ENCODE measurements at places on chromosomes 7 and 10. TPM values are rescaled to one million over a fixed set of nuclear protein-coding genes. Genes with fewer than 3 reads are reported as not detected.

Gene OR2A12
- total RNA-seq, result not detected

- H3K4me3 ChIP-seq, result no peak overlapping the region
- no peaks in the 10 kb centered on the region for H3K27me3 ChIP-seq
- no peaks in the 10 kb centered on the region for H3K4me1 ChIP-seq
- H3K27ac ChIP-seq, result no peak overlapping the region
- no peak for DNase-seq
Measured at GRCh38 chr7:46089281-46089680, 168.2 kb upstream of the IGFBP3 start.

DNA sequence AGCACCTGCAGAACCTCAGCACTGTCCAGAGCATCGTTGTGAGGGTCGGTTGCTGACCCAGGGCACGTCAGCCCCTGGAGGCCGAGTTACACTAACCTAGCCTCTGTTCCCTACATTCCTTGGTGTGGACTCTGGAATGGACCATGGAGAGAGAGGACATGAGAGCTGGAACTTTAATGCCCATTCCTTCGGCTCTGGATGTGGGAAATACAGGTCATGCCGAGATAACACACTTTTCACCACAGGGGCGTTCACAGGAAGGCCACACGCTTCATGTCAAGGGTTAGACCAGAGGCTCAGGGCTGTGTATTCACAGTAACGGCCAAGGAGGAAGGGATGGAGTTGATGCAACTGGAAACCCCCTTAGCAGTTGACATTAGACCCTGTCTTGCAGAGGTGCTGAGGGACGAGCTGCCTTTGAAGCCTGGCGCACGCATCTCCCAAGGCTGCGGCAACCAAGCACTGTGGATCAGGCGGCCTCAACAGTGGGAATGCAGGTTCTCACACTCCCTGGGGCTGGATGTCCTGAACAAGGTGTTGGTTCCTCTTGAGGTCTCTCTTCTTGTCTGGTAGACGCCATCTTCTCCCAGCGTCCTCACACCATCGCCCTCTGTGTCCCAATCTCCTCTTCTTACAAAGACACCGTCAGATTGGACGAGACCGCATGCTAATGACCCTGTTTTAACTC lies 245.2 kb downstream of the KLF6 start:
- no peak overlapping the region for H3K4me3 ChIP-seq
- no peaks in the 10 kb centered on the region for H3K4me1 ChIP-seq
- no peaks in the 10 kb centered on the region for H3K36me3 ChIP-seq
- peak overlapping the region; percentile 82 for H3K27ac ChIP-seq
- no peak for DNase-seq
- H3K27me3 ChIP-seq, result no peaks in the 10 kb centered on the region

- no peak overlapping the region for H3K27ac ChIP-seq
- no peak for DNase-seq
- H3K4me3 ChIP-seq, result no peak overlapping the region
Measured at GRCh38 chr7:113936982-113937381, 18.2 kb upstream of the PPP1R3A start.

DNA sequence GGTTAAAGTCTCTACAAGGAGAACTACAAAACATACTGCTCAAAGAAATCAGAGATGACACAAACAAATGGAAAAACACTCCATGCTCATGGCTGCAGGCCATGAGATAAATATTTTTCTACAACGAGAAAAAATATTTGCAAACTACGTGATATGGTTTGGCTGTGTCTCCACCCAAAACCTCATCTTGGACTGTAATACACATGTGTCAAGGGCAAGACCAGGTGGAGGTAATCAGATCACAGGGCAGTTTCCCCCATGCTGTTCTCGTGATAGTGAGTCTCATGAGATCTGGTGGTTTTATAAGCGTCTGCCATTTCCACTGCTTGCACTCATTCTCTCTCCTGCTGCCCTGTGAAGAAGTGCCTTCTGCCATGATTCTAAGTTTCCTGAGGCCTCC lies 57.8 kb downstream of the COA1 start:
- H3K36me3 ChIP-seq, result no peaks in the 10 kb centered on the region
- H3K4me1 ChIP-seq, result peaks cover 26% of the 10 kb centered on the region
- no peak overlapping the region for H3K4me3 ChIP-seq
- peak overlapping the region; percentile 25 for H3K27ac ChIP-seq

DNA sequence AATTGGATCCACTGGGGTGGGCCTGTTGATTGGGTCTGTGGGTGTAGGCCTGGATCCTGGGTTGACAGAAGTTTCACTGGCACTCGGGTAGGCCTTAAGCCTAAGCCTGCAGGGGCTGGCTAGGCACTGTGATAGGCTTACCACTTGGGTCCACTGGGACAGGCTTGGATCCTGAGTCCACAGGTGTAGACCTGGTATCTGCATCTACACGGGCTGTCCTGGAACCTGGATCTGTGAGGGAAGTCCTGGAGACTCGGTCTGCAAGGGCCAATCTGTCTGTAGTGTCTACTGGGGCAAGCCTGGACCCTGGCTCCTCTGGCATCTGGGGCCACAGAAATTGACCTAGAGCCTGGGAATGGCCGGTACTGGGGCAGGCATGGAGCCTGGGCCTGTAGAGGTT lies 219.0 kb upstream of the NRG3 start:
- no peak overlapping the region for H3K4me3 ChIP-seq
- H3K4me1 ChIP-seq, result no peaks in the 10 kb centered on the region
- no peaks in the 10 kb centered on the region for H3K27me3 ChIP-seq
- H3K36me3 ChIP-seq, result no peaks in the 10 kb centered on the region

- H3K27ac ChIP-seq, result no peak overlapping the region
- H3K4me3 ChIP-seq, result no peak overlapping the region
- peaks cover 32% of the 10 kb centered on the region for H3K27me3 ChIP-seq
- DNase-seq, result peak; percentile 45
- no peaks in the 10 kb centered on the region for H3K36me3 ChIP-seq
- no peaks in the 10 kb centered on the region for H3K4me1 ChIP-seq
Measured at GRCh38 chr10:131833446-131834080, 67.2 kb upstream of the PPP2R2D start.

- H3K27me3 ChIP-seq, result no peaks in the 10 kb centered on the region
- H3K36me3 ChIP-seq, result no peaks in the 10 kb centered on the region
- no peak overlapping the region for H3K4me3 ChIP-seq
- no peak for DNase-seq
- peaks cover 6% of the 10 kb centered on the region for H3K4me1 ChIP-seq
- no peak overlapping the region for H3K27ac ChIP-seq
Measured at GRCh38 chr7:94250124-94250523, 144.6 kb upstream of the COL1A2 start.

- no peak overlapping the region for H3K4me3 ChIP-seq
- DNase-seq, result no peak
- H3K36me3 ChIP-seq, result no peaks in the 10 kb centered on the region
- H3K27me3 ChIP-seq, result no peaks in the 10 kb centered on the region
- H3K4me1 ChIP-seq, result peaks cover 21% of the 10 kb centered on the region
Measured at GRCh38 chr10:26780106-26780792, 80.5 kb downstream of the ABI1 start.

Gene CRPPA
- total RNA-seq, result 4.7 TPM

GRCh38 chr7:148624735-148625134 lies 34.2 kb downstream of the C7orf33 start:
- no peaks in the 10 kb centered on the region for H3K4me1 ChIP-seq
- H3K4me3 ChIP-seq, result no peak overlapping the region
- H3K27me3 ChIP-seq, result no peaks in the 10 kb centered on the region
- H3K36me3 ChIP-seq, result no peaks in the 10 kb centered on the region
- H3K27ac ChIP-seq, result no peak overlapping the region

DNA sequence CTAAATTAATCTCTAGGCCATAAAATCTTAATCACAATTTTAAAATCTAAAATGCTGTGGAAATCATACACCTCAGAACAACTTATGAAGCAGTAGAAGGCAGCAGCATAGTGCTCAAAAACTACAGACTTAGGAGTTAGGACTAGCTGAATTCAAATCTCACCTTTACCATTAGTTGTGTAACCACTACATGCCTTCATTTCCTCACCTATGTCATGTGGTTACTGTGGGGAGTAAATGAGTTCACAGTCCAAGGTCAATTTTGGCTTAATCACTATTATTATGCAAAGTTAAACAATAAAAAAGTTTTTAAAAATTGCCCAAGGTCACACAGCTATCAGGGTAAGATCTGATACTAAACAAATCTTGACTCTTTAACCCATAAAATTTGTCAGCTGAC lies 37.0 kb downstream of the SNX13 start:
- H3K4me3 ChIP-seq, result no peak overlapping the region
- no peaks in the 10 kb centered on the region for H3K27me3 ChIP-seq
- peaks cover 7% of the 10 kb centered on the region for H3K4me1 ChIP-seq
- DNase-seq, result no peak
- no peak overlapping the region for H3K27ac ChIP-seq
- no peaks in the 10 kb centered on the region for H3K36me3 ChIP-seq

GRCh38 chr7:17019106-17019505 lies 137.3 kb upstream of the AGR3 start:
- H3K27ac ChIP-seq, result no peak overlapping the region
- no peak for DNase-seq

- H3K36me3 ChIP-seq, result no peaks in the 10 kb centered on the region
- H3K4me1 ChIP-seq, result no peaks in the 10 kb centered on the region
- H3K4me3 ChIP-seq, result no peak overlapping the region
- no peak for DNase-seq
- no peaks in the 10 kb centered on the region for H3K27me3 ChIP-seq
Measured at GRCh38 chr7:133886797-133887196, 240.3 kb upstream of the LRGUK start.

GRCh38 chr10:10855151-10855581 lies 162.5 kb upstream of the CELF2 start:
- H3K4me3 ChIP-seq, result no peak overlapping the region
- no peaks in the 10 kb centered on the region for H3K4me1 ChIP-seq
- H3K36me3 ChIP-seq, result no peaks in the 10 kb centered on the region
- H3K27me3 ChIP-seq, result no peaks in the 10 kb centered on the region

DNA sequence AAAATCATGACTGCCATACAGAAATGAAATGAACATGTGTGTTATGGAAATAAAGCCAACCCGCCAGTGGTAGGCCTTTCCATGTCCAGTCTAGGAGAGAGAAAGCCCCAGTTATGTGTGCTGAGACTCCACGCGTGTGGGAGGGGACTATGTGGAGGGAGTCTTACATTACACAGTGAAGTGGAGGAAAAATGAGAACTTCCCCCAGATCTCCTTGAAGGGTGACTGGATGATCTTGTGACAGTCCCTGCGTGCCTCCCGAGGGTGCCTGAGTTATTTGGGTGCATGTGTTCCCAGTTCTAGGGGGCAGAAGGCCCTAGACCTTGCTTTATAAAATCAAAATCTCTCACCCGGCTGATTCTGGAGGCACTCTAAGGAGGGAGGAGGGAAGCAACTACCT lies 24.2 kb downstream of the UPP1 start:
- no peak for DNase-seq
- no peak overlapping the region for H3K4me3 ChIP-seq
- H3K36me3 ChIP-seq, result no peaks in the 10 kb centered on the region
- H3K4me1 ChIP-seq, result no peaks in the 10 kb centered on the region
- no peak overlapping the region for H3K27ac ChIP-seq

- no peak overlapping the region for H3K4me3 ChIP-seq
- H3K27me3 ChIP-seq, result no peaks in the 10 kb centered on the region
- H3K36me3 ChIP-seq, result peaks cover 5% of the 10 kb centered on the region
- H3K4me1 ChIP-seq, result no peaks in the 10 kb centered on the region
- H3K27ac ChIP-seq, result peak overlapping the region; percentile 90
- no peak for DNase-seq
Measured at GRCh38 chr7:80785276-80785675, 133.6 kb downstream of the SEMA3C start.

DNA sequence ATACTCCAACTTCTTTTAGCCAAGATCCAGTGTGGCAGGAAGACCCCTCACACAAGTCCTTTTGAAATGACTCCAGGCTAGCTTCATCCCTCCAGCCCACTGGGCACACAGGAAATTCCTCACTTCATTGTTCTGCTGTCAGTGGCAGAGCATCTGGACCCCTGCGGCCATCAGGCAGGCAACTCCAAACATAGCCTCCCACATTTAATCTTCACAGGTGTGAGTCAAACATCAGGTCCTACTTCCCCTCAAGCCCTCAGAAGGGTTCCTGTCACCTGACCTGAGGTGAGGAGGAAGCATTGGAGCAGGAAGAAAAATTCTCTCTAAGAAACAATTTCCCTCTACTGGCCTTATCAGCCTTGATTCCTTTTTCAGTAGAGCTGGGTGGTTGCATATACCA lies 51.1 kb upstream of the C1GALT1 start:
- no peak for DNase-seq
- H3K36me3 ChIP-seq, result no peaks in the 10 kb centered on the region
- H3K4me1 ChIP-seq, result no peaks in the 10 kb centered on the region
- H3K4me3 ChIP-seq, result no peak overlapping the region

DNA sequence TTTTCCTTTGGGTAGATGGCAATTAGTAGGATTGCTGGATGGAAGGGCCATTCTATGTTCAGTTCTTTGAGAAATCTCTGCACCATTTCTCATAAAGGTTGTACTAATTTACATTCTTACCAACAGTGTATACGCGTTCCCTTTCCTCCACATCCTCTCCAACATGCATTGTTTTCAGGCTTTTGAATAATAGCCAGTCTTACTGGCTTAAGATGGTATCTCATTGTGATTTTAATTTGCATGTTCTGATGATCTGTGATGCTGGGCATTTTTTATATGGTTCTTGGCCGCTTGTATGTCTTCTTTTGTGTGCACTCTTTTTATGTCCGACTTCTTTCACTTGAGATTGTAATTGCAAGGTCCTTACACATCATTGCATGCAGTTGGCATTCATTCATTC lies 11.7 kb downstream of the CLIP2 start:
- no peaks in the 10 kb centered on the region for H3K36me3 ChIP-seq
- H3K27ac ChIP-seq, result no peak overlapping the region
- H3K4me3 ChIP-seq, result no peak overlapping the region
- no peak for DNase-seq
- H3K4me1 ChIP-seq, result peaks cover 1% of the 10 kb centered on the region
- no peaks in the 10 kb centered on the region for H3K27me3 ChIP-seq

DNA sequence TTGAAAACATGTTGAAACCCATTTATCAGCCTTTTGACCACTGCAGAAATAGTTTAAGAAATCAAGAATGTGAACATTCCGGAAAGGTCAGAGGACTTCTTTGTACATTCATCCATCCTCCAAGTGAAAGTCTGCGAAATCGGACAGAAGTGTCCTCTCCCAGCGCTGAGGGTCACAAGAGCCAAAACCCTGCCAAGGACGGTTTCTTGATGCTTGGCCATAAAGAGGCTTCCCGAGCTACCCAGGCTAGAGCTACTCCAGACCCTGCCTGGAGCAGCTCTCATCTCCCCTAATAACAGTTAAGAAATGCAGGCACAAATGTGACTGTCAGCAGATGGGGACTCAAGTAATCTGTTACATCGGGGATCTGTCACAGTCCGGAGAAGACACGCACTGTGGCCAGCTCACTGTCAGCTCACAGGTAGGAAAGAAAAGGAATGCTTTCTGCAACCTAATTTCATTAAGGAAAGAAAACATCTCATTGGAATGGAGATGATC lies 4.5 kb upstream of the CYTH3 start:
- DNase-seq, result peak; percentile 26
- H3K36me3 ChIP-seq, result no peaks in the 10 kb centered on the region
- H3K27me3 ChIP-seq, result no peaks in the 10 kb centered on the region
- H3K4me3 ChIP-seq, result no peak overlapping the region
- no peak overlapping the region for H3K27ac ChIP-seq
